ENCODE measurements at places on chromosomes 6 and 20.
A peak's percentile ranks its signal among the peaks of the same experiment; 100 is the strongest.

DNA sequence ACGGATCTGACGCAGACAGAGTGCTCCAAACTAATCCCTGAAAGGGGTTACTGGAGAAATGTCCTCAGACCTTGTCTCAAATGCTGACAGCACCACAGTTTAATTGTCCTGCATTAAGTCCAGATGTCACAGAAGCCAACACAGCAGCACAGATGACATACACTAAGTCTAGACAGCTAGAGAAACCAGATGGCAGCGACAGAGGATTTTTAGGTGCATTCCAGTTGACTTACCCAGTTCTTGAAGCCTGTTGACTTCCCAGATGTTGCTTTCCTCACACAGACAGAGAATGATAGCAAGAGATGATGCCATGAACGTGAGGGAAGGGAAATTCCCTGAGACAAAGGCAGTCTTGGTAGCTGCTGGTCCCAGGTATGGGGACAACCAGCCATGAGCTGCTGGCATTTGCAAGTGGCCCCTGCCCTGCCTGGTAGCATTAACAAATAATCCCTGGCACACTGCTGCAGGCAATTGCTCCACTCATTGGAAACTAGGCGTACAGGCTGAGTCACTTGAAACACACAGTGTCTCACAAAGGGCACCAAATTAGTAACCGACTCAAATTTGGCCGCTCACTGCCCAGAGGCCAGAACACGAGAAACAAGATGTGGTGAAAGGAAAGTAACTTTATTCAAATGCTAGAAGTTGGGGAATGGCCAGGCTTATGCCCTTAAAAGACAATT, 52.2 kb downstream of the ADGB start:
- no peak for DNase-seq

GRCh38 chr20:11769825-11770224, 147.9 kb upstream of the BTBD3 start:
- no peak for DNase-seq

- no peak for DNase-seq
Measured at GRCh38 chr6:131773284-131773950, 34.4 kb upstream of the ENPP1 start.

- no peak for DNase-seq
Measured at GRCh38 chr20:44448753-44449546, 26.7 kb upstream of the TTPAL start.

- DNase-seq, result no peak
Measured at GRCh38 chr20:35884541-35884865, 69.8 kb downstream of the SCAND1 start.

DNA sequence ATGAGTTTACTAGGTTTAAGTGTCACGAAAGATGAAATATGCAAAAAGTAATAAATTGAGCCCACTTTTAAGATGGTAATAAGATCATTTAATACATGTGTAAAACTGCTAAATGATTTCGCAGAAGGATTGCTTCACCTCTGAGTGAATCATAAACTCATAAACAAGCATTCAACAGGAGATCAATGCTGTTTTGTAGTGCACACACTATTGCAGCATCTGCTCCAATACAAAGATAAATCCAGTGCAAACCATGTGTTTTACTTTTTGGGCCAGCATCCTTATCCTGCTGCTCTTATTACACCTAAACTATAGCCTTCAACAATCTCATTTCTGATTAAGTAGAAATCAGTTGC, 400.1 kb downstream of the NKAIN2 start:
- DNase-seq, result no peak

- no peak for DNase-seq
Measured at GRCh38 chr6:69974193-69974592, 107.8 kb downstream of the COL19A1 start.

DNA sequence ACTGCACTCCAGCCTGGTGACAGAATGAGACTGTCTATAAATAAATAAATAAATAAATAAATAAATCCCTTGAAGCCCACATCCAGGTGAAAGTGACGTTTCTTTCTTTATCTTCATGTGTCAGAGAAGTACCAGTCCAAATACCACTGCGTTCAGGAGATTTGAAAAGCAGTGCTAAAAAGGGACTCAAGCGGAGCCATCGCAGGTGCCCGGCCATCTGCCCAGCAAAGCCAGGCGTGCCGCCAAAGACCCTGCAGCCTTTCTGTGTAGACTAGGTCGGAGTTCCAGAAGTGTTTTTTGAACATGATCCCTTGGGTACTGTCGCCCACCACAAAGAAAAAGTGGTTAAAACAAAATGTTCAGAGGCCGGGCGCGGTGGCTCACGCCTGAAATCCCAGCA, 65.7 kb upstream of the CEP85L start:
- DNase-seq, result no peak

DNA sequence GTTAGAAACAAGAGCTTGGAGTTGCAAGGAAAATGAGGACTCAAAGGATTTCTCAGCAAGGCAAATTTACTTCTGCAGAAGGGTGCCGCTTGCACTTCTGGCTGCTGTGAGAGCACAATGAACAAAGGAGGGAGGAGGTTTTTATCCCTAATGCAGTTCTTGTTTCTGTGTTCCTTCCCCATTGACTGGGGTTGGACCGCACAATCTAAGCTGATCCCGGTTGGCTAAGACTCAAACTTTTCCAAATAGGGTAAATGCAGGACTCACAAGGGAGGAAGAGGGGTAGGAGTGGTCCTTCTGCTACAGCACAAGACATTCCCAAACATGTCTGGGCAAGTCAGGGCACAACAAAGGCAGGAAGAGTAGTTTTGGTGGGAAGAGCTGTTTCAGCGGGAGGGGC, 249.6 kb upstream of the MOCS1 start:
- no peak for DNase-seq

DNA sequence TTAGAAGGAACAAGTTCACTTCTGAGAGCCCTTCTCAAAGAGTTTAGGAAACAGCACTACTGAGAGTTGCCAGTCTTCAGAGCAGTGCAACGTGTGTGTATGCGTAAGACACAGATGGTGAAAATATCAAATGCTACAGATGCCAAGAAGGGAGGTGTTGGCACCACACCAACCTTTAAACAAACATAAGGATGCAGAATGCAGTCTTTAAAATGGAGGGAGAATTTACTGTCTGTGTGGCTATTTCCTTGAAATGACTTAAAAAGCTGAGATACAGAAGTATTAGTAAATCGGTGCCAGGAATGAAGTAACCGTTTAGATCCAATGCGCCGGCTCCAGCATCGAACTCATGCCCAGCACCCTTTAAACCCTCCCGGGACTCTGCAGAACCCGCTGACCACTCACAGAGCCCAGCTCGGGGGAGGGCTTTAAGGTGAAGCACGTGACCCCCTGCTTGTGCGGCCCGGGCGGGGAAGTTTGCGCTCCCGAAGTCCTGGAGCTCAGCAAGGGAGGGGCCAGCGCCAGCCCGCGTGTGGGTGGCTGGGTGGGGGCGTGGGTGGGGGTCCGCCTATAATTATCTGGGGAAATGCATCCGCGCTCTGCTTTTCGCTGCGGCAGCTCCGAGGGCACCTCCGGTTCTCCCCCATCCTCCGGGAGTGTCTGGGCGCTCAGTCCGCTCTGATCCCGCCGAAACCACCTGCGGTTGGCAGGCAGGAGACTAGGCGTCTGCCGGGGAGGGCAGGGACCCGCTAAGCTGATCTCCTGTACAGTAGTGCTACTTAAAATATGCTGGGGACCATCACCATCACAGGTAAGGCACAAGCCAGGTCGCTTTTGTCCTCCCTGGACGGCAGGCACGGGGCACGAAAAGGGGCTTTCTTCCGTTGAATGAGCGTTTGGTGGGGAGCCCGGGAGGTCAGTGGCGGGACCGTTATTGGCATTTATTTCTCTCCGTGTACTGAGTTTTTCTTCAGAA, 66.0 kb downstream of the ZBTB2 start:
- peak; percentile 5 for DNase-seq

DNA sequence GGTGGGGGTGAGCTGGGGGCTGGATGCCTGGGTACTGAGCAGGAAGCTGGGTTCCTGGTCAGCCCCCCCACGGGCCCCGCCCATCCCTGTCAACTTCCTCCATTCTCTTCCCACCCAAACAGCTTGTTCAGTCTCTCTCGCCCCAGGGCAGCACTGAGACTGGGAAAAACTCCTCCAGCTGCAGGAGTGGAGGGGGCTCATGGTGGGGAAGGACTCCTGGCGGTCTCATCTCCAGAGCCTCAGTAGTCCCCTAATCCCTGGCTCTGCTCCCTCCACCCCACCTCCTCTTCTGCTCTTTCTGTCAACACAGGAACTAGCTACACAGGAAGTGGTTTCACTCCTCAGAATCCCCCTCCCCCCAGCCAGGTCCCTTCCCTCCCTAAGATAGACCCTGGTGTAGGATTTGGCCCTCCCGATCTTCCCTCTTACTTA, at the start of gene GPSM3:
GPSM3 (minus strand) TSS at position 36 of the 432 bp plus-strand sequence. CDS start 130 bp downstream, outside the sequence.
- no peak for DNase-seq

DNA sequence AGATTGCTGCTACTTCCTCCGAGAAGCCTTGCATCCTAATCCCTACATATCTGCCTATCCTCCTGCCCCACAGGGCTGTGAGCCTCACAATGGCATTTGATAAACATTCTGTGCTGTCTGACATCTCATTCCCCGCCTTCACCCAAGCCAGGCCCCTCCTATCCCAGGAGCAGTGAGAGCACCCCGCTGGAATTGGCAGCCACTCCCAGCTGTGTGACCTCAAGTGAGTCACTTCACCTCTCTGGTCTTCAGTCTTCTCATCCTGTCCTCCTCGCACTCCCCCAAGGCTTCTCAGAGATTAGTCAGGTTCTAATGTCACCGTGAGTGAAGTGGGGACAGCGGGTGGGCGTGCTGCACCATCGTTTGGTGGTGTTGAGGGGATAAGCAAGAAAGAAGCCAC, 81.7 kb downstream of the CDH22 start:
- no peak for DNase-seq

DNA sequence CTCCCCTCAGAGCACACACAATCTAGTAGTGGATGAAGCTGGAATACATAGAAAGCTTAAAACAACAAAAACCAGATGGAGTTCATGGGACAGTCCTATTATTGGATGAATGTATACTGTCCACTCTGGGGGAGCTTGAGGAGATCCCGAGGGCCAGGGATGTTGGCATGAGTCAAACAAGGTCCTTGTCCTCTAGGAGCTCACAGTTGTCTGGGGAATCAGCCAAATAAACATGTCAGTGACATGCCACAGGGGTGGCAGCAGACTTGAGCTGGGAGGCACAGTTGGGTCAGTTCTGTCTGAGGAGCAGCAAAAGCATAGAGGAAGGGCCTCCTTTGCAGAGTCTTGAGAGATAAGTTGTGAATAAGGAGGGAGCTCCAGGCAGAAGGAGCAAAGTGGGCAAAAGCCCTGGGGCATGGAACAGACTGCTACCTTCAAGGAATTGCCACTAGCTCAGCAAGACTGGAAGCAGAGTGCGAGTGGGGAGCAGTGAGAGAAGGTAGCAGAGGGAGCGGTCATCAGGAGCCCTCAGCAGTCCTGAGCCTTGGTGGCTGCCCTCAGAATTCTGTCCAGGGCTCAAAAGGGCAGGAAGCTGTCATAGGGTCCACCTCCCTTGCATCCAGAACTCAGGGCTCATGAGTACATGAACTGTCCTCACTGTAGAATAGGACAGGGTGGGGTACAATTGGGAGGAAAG, 22.1 kb downstream of the L3MBTL1 start:
- DNase-seq, result no peak

DNA sequence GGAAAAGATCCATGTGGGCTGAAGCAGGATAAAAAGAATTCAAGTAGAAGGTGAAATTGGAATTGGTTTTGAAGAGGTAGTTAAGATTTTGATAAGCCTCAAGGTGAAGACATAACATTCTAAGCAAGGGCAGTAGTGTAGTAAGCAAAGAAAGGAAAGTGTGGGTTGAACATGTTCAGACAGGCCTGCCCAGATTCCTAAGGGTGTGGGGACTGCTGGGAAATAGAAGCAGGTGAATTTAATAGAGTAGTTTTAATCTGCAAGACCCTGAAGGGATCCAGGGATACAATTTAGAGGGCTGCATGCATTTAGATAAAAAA, 19.1 kb downstream of the TAB2 start:
- DNase-seq, result no peak

GRCh38 chr6:44304282-44305199, 8.6 kb downstream of the AARS2 start:
- peak; percentile 26 for DNase-seq

DNA sequence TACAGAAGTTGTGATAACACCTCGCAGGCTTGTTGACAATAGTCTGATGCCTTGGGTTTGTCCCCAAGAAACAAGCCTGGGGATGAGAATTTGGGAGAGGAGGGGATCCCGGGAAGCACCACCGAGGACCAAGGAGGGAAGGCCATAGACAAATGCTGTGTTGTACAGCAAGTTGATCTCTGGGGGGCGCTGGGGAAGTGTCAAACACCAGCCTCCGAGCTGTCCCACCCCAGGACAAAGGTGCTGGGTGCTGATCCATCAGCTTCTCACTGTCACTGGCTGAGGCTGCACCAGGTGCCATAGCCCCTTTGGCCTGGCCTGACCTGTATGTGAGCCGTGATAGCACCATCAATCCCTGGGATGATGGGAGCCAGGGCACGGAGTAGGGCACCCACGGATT, 64.0 kb downstream of the SYNDIG1 start:
- DNase-seq, result no peak

GRCh38 chr6:45791211-45792168, 224.2 kb downstream of the CLIC5 start:
- no peak for DNase-seq

- no peak for DNase-seq
Measured at GRCh38 chr6:140636271-140636907, 1261.9 kb upstream of the CITED2 start.

DNA sequence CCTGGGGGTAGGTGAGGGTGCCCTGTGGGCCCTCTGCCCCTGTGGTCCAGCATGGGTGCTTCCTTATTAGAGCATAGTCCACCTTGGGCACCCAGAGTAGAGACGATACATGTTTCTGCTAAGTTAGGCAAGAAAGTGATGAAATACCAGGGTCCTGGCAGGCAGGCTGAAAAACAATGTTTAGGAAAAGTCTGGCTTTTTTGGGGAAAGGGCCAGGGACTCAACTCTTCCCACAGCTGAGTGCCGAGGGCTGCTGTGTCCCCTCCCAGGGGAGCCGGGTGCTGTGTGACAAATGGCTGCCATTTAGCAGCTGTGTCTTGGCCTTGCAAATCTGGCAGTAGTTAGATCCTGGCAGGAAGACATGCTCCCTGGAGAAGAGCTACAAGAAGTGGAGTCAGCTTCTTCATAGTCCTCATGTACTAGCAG, 61.5 kb downstream of the RREB1 start:
- no peak for DNase-seq

DNA sequence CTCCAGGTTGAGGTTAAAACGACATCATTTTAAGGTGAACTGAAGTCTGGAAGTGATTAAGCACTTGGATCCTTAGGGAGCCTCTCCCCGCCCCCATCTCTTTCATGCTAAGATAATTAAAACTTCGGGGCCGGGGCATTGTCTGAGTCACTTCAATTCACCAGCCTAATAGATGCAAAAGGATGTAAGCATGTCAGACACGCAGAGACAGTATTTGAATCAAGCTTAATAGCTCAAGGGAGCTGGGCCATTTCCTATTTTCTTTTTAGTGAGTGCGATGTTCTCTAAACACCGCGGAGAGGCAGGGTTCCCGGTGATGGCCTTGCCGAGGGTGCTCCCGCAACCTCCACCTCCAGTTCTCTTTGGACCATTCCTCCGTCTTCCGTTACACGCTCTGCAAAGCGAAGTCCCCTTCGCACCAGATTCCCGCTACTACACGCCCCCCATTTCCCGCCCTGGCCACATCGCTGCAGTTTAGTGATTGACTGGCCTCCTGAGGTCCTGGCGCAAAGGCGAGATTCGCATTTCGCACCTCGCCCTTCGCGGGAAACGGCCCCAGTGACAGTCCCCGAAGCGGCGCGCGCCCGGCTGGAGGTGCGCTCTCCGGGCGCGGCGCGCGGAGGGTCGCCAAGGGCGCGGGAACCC, 516 bp upstream of the IRF4 start:
- DNase-seq, result no peak

GRCh38 chr20:62616728-62617621, 25.3 kb upstream of the SLCO4A1 start:
- DNase-seq, result peak; percentile 60

All from stimulated activated CD4-positive, alpha-beta T cell treated with anti-CD3 and anti-CD28 coated beads, Interleukin-2, amount 100 ng/mL, for 4 hours (primary cell).